ENCODE measurements at places on chromosomes 3 and 15.
A peak's percentile ranks its signal among the peaks of the same experiment; 100 is the strongest.

GRCh38 chr3:61575893-61576292 is 14.5 kb downstream of the PTPRG start:
- DNase-seq = no peak

GRCh38 chr3:55607844-55608243 is 120.7 kb upstream of the WNT5A start:
- DNase-seq = no peak

DNA sequence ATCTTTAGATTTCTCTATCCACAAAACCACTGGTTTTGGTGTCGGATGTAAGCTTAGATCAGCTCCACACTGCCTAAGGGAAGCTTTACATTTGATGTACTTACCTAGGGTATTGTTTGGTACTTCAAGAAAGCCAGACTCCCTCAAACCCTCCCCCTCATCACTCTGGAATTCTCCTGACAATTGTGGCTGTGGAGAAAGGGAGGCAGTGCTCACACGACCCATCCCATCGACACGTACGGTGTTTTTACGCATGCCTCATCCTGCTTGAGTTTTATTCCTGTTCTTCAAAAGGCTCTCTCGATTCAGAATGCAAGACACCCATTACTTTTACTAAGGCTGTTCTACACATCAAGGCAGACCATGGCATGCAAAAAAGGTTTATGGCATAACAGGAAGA is 67.3 kb upstream of the ONECUT1 start:
- DNase-seq = no peak

DNA sequence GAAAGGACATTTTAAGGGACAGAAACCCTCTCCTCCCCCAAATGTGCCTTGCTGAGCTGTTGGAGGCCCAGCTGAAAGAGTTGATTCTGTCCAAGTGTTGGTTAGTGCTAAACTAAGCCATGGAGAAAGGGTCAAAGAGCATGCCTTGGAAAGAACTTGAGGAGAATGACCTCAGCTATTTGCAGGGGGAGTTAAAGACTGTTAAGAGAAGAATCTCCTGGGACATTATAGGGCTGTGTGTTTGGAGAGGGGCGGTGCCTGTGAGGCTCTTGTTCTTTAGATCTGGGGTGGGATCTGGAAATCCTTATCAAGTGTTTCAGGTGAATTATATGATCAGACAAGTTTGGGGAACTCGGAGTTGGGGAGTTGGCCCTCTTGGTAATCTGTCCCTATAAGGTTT is 13.0 kb downstream of the FNDC3B start:
- no peak for DNase-seq

DNA sequence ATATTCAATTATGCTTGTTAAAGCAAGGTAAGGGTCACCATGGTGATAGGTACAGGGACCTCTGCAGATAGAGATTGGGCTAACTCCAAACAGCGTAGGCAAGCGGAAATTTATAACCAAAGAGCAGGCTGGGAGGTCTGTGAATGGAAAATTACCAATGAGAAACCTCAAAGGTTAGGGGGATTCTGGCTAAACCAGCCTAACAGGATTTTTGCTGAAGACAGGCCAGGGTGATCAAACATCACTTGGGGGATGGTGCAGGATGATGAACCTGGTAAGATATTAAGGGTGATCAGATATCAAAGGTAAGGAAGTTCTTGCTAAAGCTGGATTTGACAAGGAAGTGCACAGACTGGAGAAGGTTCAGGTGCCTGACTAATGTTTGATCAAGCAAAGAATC is 35.3 kb upstream of the SNRPN start:
- no peak for DNase-seq

- DNase-seq = no peak
These were observed 119.0 kb downstream of the XXYLT1 start for GRCh38 chr3:195151866-195152541.

DNA sequence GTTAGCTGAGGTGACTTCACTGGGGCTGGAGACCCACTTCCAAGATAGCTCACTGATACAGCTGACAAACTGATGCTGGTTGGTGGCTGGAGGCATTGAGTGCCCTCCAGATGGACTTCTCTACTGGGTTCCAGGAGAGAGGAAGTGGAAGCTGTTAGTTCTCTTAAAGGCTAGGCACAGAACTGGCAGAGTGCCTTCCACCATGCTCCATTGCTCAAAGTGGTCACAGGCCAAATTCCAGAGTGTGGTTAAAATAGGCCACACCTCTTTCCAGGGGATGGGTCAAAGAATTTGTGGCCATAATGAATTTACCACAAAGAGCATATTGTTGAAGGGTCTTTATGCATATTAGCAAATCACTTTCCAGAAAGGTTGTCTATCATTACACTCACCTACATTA is 74.2 kb downstream of the NMD3 start:
- no peak for DNase-seq

DNA sequence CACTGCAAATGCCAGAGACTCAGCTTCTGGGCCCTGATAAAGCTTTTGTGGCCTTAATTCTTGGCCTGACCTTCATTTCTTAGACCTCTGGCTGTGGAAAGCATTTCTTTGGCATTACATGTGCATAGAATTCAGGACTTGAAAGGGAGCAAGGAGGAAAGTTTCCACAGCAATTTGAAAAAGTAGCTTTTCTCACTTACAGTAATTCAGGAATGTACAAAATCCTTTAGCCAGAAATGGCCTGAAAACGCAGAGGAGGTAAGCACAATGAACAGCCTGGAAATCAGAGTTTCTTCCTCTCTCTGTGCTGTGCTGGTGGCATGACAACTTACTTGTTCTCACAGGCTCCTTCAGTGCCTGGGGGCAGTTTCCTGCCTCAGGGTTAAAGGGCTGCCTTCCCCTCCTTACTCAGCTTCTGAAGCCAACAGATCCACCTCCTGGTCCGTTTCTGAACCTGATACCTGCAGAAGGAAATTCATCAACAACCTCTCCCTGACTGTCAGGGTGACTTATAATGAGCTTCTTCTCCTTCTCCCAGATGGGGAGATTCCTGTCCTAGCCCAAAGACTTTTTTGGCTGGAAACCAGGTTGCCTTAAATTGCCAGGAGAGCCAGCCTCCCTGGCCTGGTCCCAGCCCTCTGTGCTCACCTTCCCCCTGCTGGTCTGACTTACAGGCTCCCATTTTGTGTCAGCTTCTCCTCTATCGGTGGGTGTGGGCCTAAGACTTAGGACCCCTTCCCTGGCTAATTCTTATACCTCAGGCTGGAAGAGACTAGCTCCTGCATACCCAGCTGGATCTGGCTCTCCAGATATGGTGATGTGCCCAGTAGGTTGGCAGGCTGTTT is 102.3 kb downstream of the MYRIP start:
- DNase-seq = no peak

GRCh38 chr15:41490355-41490754 is 3.3 kb upstream of the ITPKA start:
- DNase-seq = peak; percentile 61

DNA sequence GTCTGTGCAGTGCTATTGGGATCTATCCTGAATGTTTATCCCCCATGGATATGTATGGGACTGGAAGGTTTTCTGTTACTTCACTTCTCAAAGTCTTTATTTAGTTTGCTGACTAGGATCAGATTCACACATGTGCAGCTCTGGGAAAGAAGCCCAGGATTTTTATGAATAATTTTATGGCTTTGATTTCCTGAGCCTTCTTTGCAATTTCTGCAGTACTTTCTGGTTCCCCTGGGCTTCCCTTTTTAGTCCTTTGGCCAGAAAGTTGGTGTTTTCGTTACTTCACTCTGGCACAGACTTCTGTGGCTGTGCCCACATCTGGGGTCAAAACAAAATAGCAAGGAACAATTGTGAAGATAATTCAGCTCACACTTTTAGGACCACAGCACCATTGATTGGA is 721.0 kb downstream of the OTOL1 start:
- no peak for DNase-seq

DNA sequence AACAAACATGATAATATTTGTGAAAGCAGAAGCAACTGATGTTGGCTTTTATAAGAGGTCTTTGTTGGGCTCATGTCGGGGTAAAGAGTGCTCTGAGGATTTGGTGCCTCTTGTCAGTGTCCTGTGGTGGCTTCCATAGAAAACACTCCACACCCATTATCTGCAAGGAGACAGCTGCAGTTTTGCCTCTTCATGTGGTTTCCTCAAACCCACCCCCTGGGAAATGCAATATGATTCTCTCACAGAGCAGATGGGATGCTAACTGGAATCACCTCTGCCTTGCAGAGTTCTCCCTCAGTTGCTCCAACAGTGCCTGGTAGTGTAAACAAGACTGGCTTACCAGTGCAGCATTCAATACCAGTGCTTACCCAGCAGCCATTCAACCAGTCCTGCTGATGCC is 771.4 kb upstream of the CFAP20DC start:
- no peak for DNase-seq

DNA sequence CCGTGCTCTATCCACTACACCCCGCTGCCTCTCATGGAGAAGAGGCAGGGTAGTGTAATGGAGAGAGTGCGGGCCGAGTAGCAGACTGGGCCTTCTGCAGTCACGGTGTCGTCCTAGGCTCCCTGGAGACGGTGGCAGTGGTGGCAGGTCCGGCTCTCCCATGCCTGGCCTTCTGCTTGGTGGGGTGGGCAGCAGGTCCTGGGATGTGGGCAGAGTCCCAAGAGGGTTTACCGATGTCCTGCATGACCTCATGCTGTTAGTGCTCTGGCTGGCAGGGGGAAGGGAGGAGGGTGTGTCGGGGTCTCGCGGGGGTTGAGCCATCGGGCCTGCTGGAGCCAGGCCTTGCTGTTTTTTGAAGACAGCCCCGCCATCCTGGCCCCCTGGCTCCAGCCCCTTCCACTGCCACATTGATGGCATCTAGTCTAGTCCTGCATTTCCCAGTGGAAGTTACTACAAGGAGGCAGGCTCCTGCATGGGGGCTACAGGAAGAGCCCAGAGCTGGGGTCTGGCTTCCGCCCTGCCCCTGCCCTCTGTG is 73.6 kb upstream of the SEC13 start:
- DNase-seq = no peak

GRCh38 chr3:57805674-57806073 is 49.6 kb downstream of the SLMAP start:
- DNase-seq = no peak

- DNase-seq = no peak
These were observed 62.7 kb downstream of the ADAMTSL3 start for GRCh38 chr15:83716605-83717004.

GRCh38 chr15:100186366-100186765 is 155.4 kb downstream of the ADAMTS17 start:
- no peak for DNase-seq

DNA sequence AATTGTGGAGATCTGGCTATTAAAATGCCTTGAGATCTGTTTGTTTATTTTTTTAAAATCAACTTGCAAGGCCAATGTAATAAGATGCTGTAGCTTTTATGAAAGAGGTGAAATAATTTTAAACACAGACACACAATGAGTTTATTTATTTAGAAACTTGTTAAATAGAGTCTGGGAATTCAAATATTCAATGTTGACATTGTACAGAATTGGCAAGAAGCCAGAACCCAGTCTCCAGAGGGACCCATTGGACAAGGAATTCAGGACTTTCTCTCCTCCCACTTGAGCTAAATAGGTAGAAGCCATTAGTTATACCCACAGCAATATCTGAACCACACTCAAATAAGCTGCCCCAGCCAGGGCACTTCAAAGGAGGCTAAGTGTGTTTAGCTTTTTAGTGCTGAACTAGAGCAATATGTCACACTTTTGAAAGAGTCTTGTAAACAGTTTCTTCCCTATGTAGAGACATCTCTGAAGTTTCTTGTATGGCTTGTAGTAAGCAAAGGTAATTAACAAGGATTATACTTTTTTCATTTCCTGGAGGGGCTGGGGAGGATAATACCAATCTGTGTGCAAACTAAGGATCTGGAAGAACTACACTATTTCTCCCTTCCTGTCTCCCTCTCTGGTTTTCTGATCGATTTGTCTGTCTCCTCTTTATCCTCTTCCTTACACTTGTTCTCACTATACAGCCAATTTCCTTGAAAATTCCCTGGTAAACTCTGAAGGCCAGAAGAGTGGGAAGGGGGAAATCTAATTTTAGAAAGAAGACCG is 6.0 kb downstream of the MECOM start:
- DNase-seq = no peak

GRCh38 chr3:139187648-139188047 is 143.0 kb upstream of the PRR23C start:
- DNase-seq = no peak

- DNase-seq = no peak
These were observed 53.8 kb upstream of the PLAAT1 start for GRCh38 chr3:193187070-193187722.

- DNase-seq = no peak
These were observed 62.4 kb upstream of the GOLGA6B start for GRCh38 chr15:72592097-72592496.

DNA sequence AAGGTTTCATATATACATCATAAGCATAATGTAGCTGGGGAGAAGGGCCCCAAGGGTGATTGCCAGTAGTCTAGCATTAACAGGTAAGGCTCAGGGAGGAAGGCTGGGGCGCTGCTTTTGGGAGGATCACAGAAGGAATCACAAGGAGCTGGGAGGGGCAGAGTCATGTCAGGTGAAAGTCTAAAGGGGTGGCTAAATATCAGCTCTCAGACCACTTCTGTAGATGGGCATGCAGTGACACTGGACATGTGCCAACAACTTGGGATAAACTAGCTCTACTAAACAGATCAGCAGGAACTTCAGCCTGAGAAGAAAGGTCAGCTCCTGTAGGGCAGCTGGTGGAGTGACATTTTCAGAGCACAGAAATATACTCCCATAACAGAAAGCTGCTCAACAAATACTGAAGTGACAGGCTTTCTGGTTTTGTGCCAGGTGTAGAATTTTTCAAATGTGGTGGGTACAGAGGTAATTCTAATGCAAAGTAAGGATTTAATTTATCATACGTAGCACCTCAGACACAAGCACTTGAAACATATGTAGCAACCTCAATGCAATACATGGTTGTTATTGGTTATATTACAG is 79.4 kb downstream of the PEX5L start:
- DNase-seq = no peak

DNA sequence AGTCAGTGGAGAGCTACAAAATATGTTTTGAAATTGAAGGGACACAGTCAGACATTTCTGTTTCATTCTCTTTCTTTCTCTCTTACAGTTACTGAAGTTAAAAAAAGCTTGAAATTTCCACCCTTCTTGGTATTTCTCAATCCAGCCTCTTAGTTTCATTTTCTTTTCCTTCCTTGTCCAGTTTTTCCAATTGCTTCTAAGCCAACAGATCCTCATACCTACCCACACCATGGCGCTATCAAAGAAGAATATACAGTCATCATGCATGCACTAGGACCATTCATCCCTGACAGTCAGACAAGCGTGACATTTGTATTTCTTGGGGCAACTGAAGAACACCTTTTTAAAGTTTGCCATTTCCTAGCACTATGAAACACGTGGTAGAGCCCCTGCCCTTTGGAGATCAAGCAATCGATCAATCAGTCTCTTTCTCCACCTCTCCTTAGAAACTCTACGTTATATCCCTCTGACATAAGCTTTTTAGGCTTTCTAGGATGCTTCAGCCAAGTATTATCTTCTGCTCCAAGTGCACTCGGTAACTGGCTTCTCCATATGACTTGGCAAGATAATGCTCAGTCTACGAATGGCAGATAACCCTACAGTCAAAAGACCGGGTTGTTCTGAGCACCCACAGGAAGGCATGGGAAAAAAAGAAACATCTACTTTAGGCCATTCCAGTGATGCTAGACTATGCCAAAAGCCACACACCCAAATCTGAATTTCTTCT is 65.4 kb downstream of the FBN1 start:
- DNase-seq = no peak

Measured in activated CD4-positive, alpha-beta T cell treated with anti-CD3 and anti-CD28 coated beads for 48 hours (primary cell).